GM04503 (cell line): ENCODE measurements at places on chromosomes 4 and X.

DNA sequence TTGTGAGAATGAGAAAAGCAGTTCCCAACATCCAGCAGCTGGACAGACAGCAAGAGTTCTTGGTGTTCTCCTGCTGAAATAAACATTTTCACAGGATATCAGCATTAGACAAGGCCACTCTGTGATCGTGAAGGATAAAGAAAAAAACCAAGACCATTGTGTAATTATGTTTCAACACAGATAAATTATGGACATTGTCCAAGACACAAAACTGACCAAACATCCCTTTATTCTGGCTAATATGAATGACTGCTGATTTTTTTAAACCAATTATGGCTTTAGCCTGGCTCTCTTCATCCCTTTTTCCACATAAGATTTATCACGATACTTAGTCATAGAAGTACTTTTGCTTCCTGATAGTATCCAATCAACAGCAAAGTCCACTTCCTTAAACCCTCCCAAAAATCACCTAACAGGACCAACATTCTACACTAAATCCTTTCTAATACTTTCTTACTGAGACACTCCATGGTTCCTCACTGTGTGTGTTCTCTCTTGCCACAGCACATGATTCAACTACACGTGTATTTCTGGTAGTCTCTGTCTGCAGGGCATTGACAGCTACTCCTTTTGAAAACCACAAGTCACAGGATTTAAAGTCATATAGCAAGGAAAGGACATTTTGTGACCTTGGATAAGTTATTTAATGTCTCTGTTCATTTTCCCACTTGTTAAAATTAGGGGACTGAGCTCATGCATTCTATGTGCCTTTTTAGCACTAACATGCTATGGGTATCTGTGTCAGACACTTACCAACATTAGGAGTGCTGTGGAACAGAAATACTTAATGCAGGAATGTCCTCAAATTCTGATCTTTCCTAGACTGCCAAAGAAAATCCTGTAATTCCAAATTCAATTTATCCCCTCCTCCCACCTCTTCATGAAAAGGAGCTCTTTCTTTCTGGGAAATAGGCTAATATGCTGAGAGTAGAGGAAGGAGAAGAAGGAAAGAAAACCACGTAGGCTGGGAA lies 137.2 kb upstream of the PGRMC2 start:
- DNase-seq, result peak; percentile 21

DNA sequence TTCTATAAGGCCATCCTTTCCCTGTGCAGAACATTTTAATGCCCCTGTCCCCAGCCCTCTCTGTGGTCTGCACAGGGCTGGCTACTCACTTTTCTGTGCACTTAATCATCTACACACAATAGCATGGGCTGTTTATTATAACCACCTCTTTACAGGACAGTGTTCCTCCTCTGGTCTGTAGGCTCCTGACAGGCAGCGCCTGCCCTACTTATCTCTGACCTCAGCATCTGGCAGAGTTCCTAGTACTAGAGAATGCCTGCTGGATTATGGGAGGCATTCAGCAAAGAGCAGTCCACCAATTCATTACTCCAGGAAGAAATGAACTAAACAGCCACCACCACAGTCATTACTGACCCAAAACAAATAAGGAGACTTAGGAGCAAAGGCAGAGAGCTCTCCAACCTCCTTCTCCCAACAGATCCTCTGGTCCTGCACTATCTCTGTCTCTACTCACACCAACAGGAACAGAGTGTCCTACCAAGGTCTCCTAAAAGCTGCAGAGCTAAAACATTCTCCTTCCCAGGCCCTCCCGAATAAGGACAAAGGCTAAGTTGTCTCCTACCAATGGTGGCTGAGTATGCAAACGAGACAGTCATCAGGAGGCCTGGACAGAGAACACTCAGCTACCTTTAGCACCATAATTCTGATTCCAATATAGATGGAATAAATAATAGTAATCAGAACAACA lies 279.2 kb downstream of the QDPR start:
- peak; percentile 41 for DNase-seq

DNA sequence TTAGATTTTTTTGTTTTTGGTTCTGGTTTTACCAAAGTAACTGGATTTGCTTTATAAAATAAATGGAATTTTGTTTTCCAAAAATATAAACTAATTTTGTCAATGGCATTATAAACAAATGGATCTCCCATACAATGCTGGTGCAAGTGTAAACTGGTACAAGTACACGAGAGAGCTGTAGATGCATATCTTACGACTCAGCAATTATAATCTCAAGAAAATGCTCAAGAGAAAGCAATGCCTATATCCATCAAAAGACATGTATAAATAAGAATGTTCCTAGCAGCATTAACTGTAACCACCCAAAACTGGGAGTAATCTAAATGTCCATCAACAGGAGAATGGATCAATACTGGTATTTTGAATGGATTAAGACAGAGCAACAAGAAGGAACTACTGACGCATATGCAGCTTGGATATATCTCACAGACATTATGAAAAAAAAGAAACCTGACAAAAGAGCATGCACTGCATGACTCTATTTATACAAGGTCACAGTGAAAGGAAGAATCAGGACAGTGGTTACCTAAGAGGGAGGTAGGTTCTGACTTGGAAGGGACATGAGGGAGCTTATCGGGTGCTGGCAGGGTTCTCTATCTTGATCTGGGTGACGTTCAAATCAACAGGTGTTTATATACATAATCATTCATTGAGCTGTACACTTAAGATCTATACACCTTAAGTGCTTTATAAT lies 9.5 kb downstream of the ADH5 start:
- no peak for DNase-seq

GRCh38 chr4:34720571-34720970 lies 1523.7 kb downstream of the ARAP2 start:
- DNase-seq, result peak; percentile 21

DNA sequence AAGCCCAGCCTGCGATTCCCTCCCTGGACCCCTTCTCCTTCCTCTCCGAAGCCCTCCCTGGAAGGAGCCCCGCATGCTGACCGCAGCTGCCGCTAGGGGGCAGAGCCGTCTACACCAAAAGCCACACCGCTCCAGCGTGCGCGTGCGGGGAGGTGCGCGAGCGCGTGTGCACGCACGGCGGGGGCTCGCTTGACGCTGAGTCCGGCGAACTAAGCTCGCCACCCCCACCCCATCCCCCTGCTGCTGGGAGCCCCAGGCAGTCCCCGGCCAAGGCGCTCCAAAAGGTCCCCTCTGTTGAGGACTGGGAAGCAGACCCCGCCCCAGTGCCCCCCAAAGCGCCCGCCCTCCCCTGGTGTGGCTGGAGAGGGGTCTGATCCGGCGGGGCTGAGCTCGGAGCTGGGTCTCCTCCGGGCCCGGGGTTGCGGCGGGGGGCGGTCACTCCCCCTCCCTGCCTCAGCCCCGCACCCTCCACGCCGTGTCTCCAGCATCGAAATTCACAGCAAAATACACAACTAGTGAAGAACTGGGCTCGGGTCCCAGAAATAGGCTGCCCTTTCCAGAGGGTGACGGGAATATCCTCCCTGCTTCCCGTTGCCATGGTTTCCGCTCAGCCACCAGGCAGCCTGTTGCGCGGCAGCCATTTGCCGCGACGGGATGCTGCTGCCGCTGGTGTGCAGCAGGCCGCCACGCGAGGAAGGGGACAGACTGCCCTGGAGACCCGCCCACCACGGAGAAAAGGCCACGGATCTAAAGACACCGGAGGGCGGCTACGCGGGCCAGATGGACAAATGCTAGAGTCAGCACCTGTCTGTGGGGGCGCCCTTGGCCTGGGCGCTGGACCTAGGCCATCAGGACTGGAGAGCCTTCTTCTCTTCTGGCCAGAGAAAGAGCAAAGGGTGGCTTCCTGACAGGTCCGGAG lies 11.2 kb upstream of the CCNQ start:
- no peak for DNase-seq

- no peak for DNase-seq
Measured at GRCh38 chr4:119643306-119644042, 14.9 kb upstream of the PDE5A start.
